ENCODE measurements at places on chromosomes 3 and 15.

GRCh38 chr3:173690542-173691180 is 293.1 kb downstream of the NLGN1 start:
- no peak for DNase-seq

DNA sequence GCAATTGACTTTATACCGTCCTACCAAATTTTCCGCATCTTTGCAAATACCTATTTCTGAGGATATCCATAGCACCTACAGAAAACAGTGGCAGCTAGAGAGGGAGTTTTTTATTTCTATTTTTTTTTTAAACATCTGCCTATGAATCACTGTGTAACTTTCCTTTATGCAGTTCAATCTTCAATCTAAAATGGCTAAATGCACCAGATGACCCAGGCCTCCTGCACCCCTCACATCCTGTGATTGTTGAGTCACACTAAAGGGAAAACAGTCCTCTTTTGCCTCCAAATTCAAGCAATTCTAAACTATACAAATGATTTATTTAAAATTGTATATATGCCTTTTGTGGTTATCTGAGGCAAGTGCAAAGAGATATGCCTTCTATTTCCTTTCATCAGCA is 20.1 kb upstream of the BCL6 start:
- DNase-seq, result no peak

DNA sequence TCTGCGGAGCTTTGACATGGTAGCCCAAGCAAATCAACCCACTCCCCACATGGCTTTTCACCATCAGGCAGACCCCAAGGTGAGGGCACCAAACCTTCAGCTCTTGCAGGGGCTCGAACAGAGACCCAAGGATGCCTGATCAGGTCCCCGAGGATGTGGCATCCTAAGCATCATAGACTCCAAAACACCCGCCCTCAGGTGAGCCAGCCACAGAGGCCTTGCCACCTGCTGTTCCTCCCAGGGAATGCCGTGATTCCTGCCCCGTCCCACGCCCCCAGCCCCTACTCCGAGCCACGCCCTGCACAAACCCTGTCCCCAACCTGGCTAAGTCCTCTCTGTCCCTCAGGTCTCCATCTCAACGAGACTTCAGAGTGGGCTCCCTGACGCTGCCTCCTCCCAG is 34.7 kb upstream of the SLC41A3 start:
- peak; percentile 2 for DNase-seq

DNA sequence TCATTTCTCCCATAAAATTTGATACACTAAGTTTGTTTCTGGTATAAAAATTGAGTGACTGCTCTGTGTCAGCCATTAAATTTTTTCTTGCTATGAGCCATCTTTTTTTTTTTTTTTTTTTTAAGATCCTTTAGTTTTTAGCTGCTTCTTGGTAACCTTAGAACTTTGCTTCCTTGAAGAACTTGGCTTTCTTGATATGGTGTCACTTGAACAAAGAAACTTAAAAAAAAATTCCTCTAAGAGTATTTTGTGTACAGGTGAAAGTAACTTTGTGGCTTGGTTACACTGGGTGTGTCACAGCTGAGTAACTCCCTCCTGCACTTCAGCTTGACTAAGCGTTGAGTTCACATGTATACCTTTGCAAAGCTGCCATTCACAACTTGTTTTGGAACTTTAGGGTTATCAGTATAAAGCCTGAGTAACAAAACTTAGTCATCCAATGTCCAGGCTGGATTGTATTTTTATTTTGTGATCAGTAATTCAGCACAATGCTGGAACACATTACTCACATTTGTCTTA is 6.5 kb downstream of the CHD2 start:
- DNase-seq, result no peak

- no peak for DNase-seq
These were observed 85.6 kb upstream of the ACP3 start for GRCh38 chr3:132231633-132232032.

- DNase-seq, result no peak
These were observed 17.4 kb upstream of the CACNA2D2 start for GRCh38 chr3:50520849-50521248.

GRCh38 chr15:43550527-43551363 is 33.3 kb downstream of the MAP1A start:
- no peak for DNase-seq

DNA sequence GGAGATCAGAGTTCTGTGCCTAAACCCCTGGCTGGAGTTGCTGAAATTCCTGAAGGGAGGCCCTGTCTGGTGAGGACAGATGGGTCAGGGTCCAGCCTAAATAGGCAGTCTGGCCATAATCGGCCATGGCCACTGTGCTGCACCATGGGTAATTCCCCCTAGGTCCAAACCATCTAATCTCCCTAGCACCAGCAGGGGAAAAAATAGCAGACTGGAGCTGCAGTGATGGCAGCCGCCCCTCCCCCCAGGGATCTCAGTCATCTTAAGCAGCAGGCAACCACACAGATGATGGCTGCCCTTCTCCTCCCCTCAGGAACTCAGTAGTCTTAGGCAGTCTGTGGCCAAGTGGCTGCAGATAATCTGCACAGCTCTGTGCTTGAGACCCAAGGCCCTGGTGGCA is 68.4 kb upstream of the CD96 start:
- DNase-seq, result no peak

DNA sequence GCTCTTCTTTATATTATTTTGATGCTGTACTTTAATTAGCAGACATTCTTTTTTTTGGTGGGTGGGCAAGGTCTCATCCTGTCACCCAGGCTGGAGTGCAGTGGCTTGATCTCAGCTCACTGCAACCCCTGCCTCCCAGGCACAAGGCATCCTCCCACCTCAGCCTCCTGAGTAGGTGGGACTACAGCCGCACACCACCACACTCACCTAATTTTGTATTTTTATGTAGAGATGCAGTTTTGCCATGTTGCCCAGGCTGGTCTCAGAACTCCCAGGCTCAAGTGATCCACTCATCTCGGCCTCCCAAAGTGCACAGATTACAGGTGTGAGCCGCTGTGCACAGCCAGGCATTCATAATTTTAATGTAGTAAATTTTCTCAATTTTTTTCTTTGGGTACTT is 608.1 kb downstream of the ZNF385D start:
- DNase-seq, result no peak

DNA sequence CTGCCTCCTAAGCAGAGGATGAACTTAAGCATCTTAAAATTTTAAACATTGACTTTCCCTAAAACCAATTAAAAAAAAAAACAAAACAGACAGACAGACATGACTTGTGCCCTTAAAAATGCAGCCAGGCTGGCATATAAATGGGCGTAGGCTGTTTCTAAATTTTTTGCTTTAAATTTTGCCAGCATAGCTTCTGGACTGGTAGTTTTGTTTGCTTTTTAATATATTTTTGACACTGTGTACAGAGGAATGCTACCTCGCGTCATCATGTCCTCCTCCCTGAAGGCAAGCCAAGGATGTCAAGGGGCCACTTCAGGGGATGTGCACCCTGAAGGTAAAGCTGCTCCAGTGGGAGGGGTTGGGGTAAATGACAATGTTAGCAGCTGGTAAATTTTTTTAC is 134.8 kb downstream of the PGPEP1L start:
- no peak for DNase-seq

GRCh38 chr3:120214176-120214575 is 70.8 kb downstream of the GPR156 start:
- no peak for DNase-seq

DNA sequence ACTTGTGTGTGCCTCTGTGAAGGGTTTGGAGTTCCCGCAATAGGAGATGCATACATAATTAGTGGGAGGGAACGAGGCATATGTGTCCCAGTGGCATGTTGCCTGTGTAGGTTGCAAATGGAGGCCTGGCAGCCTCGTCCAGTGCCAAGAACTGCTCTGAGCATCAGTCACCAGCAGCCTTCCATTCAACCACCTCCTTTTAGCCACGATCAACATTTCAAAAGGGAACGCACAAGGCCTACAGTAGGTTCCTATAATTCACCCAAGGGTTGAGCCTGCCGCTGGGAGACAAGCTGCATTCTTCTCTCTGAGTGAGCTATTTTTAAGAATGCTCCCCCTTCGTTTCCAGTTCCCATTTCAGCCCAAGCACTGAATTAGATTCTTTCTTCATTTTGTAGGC is 78.8 kb upstream of the CTNNB1 start:
- DNase-seq, result no peak

GRCh38 chr3:57803647-57804081 is 47.6 kb downstream of the SLMAP start:
- DNase-seq, result no peak

- no peak for DNase-seq
These were observed 8.5 kb upstream of the KLHL6 start for GRCh38 chr3:183564046-183564445.

DNA sequence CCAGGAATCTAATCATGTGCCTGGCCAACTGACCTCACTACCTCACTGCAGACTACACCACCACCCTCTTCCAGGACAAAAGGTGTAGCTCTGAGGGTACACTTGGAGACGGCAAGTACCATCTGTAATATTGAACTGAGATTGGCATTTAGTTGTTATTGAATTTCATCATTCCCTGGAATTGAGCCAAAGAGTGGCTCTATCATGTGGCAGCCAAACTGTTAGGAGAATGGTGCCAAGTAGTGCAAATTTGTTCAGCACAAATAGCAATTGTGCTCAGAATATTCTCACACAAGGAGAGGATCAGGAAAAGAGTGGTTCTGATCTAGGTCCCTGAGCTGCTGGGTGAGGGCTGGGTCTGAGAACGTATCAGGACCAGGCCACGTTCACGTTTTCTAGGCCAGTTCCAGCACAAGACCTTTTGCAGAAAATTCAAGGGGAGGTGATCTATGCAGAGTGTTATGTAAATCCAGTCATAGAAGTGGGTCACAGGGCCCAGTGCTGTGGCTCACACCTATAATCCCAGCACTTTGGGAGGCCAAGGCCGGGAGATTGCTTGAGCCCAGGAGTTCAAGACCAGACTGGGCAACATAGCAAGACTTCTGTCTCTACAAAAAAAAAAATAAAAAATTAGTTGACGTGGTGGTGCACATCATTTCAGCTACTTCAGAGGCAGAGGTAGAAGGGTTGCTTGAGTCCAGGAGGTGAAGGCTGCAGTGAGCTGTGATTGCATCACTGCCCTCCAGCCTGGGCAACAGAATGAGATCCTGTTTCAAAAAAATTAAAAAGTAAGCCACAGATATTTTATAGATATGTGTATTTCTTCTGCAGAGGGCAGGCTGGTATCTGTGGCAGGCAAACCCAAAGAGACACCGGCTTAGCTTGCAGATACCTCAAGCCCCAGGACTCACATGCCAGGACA is 31.9 kb upstream of the CFAP161 start:
- DNase-seq, result no peak

GRCh38 chr3:64992530-64993285 is 304.9 kb upstream of the ADAMTS9 start:
- DNase-seq, result no peak

DNA sequence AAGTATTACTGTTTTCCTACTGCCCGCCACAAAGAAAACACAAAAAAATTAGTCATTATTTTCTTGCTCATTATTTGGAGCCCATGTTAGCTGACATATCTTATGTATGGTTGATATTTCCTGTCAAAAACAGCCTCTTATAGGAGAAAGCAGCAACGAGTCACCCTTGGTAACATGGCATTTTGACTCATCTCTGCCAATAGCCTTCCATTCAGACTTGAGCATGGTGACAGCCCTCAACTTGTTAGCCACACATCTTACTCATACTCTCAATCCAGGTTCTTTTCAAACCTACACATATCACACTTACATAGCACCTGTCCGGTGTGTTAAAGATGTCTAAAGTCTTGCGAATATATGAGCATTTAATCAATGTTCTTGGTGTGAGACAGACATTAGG is 109.4 kb upstream of the SAMMSON start:
- no peak for DNase-seq

- DNase-seq, result no peak
These were observed 459.6 kb downstream of the SHQ1 start for GRCh38 chr3:72388644-72389043.

GRCh38 chr3:158849757-158850156 is 47.9 kb downstream of the MFSD1 start:
- DNase-seq, result no peak

DNA sequence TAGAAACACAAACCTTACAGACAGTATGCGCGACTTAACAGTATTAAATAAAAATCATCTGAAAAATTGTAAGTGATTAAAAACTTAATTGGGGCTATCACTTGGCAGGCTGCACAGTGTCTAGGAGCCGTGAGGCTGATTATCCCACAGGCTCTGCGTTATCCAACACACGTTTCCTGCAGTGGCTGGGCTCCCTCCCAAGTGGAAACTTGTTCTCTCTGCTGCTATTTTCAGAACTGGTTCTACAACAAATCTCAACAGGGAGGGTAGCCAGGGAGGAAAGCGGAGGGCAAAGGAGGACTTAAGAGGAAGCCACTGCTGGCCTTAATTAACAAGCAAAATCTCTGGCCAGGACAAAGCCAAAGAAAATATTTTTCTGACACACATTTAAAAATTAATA is 555.2 kb downstream of the MAGI1 start:
- no peak for DNase-seq

DNA sequence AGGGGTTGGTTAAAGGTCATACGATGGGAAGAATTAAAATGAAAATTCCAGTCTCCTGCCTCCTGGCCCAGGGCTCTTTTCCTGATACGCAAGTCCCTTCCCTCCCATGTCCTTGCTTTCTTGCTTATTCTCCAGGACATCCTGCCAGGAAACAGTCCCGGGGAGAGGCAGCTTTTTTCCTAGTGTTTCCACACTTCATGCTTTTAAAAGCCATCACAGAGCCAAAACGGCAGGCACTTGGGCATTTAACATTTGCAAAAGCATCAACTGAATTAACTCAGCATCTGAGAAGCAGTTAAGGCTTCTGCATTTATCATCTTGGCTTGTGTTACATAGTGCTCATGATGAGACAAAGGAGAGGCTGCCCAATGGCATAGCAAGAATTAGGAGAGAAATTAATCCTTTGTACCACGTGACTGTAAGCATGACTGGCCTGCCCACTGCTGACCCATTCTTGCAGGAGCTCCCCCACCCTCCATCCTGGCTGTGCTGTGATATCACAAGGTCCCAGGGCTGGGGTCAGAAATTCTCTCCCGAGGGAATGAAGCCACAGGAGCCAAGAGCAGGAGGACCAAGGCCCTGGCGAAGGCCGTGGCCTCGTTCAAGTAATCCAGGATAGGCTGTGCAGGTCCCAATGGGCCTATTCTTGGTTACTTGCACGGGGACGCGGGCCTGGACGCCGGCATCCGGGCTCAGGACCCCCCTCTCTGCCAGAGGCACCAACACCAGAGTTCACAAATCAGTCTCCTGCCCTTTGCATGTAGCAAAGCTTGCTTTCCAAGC is 21.6 kb upstream of the VILL start:
- no peak for DNase-seq

DNA sequence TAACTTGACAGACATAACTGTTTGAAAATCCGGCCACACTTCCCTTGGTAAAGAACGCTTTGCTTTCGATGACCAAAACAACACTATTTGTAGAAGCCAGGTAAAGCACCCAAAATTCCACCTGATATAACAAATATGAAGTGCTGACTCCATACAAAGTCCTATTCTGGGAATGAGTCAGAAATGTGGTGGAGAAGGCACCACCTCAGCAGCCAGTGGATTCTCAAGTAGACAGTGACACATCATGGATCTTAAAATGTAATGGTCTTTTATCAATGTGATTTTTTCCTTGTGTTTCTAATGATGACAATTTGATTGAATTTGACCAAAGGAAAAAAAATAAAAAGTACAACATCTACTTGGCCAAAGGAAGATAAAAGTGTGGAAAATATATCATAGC is 135.0 kb upstream of the WNT5A start:
- no peak for DNase-seq
